ENCODE measurements at places on chromosomes 16 and 17.

GRCh38 chr17:72501404-72502370 is 380.9 kb downstream of the SOX9 start:
- H3K4me3 ChIP-seq, result no peak overlapping the region
- no peak overlapping the region for H3K27ac ChIP-seq
- DNase-seq, result no peak

DNA sequence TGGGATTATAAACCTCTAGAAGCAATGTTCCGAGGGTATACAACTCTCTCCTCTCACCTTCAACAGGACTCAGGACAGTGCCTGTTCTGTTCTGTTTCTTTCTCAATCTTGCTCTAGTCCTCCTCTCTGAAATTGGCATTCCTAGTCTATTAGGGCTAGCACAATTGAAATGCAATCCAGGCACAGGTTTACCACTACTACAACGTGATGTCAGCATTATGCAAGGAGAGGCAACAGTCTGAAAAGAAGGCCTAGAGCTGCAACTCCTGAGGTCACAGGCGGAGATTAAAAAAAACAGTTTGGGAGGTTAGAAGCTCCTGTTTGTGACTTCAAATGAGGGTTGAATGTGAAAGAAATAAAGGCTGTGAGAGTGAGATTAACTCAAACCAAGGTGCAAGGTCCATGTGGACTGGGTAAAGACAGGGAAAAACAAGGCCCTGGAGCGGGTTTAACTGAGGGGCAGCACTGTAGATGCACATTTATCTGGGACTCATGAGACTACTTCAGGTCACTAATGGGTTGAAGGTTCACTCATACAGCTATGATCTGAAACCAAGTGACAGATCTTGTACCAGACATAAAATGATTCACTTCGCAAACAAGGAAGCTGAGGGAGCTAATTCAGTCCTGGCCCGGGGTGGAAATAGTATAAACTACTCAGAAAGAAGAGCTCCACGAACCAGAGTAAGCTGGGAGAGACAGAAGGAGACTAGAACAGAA is 16.8 kb downstream of the AMFR start:
- no peak overlapping the region for H3K4me3 ChIP-seq
- H3K4me1 ChIP-seq, result no peaks in the 10 kb centered on the region
- H3K27ac ChIP-seq, result no peak overlapping the region
- H3K27me3 ChIP-seq, result no peaks in the 10 kb centered on the region
- peaks cover 44% of the 10 kb centered on the region for H3K36me3 ChIP-seq

- H3K4me3 ChIP-seq, result no peak overlapping the region
- H3K27ac ChIP-seq, result no peak overlapping the region
- H3K27me3 ChIP-seq, result no peaks in the 10 kb centered on the region
- no peaks in the 10 kb centered on the region for H3K36me3 ChIP-seq
- DNase-seq, result no peak
These were observed 98.8 kb upstream of the FAM20A start for GRCh38 chr17:68699936-68700335.

DNA sequence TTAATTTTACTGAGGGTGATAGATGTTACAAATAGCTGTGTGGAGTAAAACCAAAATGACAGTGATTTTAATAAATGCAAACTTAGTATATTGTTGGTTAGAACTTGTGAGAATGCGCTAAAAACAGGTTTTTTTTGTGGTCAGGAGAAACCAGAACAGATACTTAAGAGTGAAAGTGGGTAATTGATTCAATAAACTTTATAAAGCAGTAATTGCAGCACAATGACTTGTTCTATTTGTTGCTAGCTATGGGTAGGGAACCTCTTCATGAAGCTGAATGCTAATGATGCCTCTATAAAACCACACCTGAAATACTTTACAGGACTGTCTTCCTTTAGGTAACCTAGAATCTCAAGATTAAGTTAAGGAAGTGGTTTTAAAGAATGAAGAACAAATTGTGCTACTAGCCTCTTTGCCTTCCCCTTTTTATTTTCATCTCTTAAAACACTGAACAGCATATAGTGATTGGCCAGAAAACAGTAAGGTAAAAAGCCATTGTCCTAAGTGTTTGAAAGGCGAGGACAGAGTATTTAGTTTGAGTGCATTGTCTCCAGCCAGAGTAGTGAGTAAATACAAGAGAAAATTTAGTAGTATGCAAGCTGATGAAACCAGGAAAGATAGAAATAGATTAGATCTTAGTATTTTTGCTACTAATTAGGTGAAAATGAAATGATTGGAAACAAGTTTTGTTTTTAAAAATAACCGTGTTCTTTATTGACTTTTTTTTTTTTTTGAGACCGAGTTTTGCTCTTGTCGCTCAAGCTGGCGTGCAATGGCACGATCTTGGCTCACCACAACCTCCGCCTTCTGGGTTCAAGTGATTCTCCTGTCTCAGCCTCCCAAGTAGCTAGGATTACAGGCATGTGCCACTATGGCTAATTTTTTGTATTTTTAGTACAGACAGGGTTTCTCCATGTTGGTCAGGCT is 6.0 kb downstream of the GGNBP2 start:
- H3K4me3 ChIP-seq, result no peak overlapping the region
- no peaks in the 10 kb centered on the region for H3K27me3 ChIP-seq
- H3K4me1 ChIP-seq, result peaks cover 9% of the 10 kb centered on the region
- H3K36me3 ChIP-seq, result peaks cover 17% of the 10 kb centered on the region

- H3K27ac ChIP-seq, result no peak overlapping the region
- no peak for DNase-seq
- H3K27me3 ChIP-seq, result no peaks in the 10 kb centered on the region
- peaks cover 3% of the 10 kb centered on the region for H3K4me1 ChIP-seq
- no peak overlapping the region for H3K4me3 ChIP-seq
These were observed 6.5 kb downstream of the HIGD1B start for GRCh38 chr17:44854192-44854591.

DNA sequence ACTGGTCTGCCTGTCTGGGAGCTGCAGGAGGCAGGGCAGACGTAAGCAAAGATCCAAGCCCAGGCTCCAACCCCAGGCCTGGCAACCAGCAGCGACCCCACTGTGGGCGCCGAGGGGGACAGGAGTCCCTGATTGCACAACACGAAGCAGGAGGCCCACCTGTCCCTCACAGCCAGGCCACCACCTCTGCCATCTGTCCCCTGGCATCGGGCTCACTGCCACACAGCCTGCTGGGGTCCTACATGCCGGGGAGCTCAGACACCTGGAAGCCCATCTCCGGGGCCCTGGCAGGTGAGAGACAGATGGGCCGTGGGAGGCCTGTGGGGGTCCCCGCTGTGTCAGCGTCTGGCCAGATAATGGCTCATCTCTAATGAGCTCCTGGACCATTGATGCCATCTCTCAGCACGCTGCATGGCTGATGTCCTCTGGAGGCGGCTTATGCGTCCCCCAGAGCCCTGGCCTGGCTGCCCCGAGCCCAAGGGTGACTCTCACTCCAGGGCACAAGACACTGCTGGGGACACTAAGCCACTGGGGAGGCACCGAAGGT is 11.3 kb upstream of the RASD1 start:
- H3K4me1 ChIP-seq, result peaks cover 23% of the 10 kb centered on the region
- H3K4me3 ChIP-seq, result no peak overlapping the region
- no peaks in the 10 kb centered on the region for H3K36me3 ChIP-seq
- H3K27ac ChIP-seq, result no peak overlapping the region
- no peaks in the 10 kb centered on the region for H3K27me3 ChIP-seq
- no peak for DNase-seq
